ENCODE measurements at places on chromosomes 7 and 10. TPM values are rescaled to one million over a fixed set of nuclear protein-coding genes. Genes with fewer than 3 reads are reported as not detected.

Gene STX1A
- 8.8 TPM for total RNA-seq

GRCh38 chr10:33485276-33485675 lies 150.8 kb upstream of the NRP1 start:
- no peak for DNase-seq

Gene MINDY4
- 18.8 TPM for total RNA-seq

DNA sequence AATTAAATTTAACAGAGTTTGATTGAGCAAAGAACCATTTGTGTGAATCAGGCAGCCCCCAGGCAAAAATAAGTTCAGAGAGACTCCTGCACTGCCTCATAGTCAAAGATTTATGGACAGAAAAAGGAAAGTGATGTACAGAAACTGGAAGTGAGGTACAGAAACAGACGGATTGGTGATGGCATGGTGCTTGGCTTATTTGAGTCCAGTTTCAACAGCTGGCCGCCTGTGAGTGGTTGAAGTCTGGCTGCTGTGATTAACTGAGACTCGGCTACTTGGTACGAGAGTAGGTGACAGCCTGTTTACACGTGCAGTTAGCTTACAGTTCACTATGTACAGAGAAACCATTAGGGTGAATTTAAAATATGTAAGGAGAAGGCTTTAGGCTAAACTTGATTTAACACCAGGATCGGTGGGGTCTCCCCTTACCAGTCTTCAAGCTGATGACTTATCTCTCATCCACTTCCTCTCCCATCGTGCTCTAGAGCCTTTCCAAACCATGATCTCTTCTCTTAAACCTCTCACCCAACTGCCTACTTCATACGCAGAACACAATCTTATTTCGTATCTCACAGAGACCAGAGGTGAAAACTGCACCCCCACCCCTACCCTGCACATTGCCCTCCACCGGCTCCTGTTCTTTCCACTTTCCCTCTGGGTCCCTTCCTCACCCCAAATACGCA lies 5.0 kb upstream of the MSMB start:
- no peak for DNase-seq

Gene CARD11
- not detected for total RNA-seq

Gene GDF2
- total RNA-seq = not detected

GRCh38 chr10:3067118-3067858 lies at the start of gene PFKP:
PFKP (plus strand) TSS chr10:3067548; CDS start chr10:3067596, 48 bp downstream.
- peak; percentile 43 for DNase-seq

Gene NODAL
- total RNA-seq = not detected

Gene KCP
- total RNA-seq = not detected

- DNase-seq = no peak
These were observed 192.8 kb downstream of the DNAJC1 start for GRCh38 chr10:21810582-21811244.

DNA sequence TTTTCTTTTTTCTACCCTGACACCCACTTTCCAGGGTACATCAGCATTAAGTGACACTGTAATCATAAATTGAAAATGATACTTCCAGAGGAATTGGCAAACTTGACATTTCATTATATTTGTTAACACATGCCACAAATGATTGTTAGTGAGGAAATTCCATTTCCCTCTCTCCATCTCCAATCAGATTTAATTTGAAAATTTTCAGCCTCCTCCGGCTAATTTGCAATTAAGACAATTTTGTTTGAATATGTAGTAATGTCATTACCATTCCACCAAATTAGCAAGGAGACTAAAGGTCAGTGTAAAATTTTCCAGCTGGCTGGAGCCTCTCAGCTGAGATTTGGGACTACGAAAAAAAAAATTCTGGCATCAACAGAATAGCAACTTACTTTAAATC lies 242.7 kb downstream of the FOXP2 start:
- no peak for DNase-seq

DNA sequence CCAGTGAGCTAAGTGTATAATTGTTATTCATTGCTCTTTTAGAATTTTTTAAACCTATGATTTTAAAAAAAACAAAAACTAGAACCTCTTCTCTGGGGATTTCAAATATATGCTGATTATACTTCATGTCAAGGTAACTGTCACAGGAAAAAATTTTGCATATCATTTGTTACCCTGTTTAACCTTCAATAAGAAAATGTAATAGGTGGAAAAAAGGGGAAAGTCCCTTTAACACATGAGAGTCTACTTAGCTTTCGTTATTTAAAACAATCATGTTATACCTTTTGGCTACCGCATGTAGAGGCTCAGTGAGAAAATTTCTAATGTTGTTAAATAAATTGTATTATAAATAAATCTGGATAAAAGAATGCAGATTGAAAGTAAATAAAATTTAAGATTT lies 190.1 kb upstream of the AKR1E2 start:
- DNase-seq = no peak

Gene AGAP5
- total RNA-seq = 2.6 TPM

Measured in uterus (tissue), 4 donors.